MM.1S (cell line): ENCODE measurements at places on chromosomes 1 and 21.

DNA sequence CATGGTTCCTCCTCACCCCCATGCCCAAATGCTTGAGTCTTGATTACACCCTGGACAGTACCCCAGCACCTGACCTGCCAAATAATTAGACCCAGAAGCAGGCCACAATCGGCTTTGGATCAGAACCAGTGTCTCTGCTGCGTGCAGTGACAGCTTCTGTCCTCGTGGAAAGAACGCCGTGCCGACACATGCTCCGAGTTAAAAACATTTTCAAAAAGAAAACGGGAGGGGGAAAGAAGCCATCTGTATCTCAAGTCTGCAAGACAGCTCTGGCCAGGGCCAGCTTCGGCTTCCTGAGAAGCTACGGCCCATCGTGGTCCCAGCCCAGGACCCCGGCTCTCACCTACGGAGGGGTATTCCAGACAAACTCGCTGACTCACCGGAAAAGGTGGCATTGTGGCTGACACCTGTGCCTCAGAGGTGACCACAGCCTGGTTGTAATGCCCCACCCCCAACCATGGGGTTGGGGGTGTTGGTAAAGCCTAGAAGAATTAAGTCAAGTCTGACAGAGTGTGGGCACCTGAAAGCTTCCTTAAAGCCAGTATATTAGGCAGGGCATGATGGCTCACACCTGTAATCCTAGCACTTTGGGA is 25.8 kb downstream of the SSBP3 start:
- no peak for DNase-seq

DNA sequence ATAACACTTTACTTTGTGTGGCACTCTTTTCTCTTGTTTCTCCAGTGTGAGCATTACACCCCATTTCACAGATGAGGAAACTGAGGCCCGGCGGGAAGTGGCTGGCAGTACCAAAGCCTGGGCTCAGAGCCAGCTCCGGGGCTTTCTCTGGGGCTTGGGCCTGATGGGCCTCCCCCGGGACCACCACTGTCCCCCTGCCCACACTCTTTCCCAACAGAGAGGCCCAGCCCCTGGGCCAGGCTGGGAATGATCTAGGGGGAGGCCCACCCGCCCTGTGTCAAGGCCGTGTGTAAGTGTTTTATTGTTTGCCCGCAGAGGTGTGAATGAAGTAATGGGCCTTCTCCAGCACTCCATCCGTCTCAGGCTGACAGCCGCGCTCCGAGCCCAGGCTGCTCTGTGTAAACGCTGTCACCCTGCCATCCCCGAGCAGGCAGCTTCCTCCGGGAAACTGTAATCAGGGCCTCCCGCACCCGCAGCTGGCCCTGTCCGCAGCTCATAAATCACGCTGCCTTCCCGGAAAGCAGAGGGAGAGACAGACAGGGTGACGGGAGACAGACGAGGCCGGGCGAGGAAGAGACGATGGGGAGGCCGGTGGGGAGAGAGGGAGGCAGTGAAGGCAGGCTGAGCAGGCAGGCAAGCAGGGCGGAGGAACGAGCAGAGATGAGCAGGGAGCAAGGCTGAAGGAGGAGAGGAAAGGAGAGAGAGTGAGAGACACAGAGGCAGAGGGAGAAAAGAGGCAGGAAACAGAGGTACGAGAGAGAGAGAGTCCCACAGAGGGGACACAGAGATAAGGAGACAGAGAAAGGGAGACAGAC is 109.7 kb upstream of the ZBTB40 start:
- DNase-seq = no peak

- no peak for DNase-seq
Observed at GRCh38 chr1:55311057-55311641, 96.0 kb upstream of the USP24 start.

DNA sequence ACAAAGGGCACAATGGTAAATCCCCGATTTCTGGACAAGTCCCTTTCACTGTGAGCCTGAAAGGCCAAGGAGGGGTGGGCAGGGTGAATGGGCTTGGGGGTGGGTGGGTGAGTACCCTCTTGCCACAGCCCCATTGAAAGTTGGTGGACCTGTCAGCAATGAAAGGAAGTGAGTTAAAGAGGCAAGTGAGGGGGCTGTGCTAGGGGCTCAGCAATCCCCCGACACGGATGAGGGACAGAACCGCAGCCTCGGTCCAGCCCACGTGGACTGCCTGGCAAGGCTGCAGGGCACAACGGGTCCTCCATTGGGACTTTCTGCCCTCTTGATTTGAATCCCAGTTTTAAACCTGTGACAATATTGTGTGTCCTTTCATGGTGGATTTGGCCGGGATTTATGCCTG is 255.3 kb downstream of the FOXD2 start:
- no peak for DNase-seq

- no peak for DNase-seq
Observed at GRCh38 chr1:14110040-14110439, 410.1 kb downstream of the PRDM2 start.

DNA sequence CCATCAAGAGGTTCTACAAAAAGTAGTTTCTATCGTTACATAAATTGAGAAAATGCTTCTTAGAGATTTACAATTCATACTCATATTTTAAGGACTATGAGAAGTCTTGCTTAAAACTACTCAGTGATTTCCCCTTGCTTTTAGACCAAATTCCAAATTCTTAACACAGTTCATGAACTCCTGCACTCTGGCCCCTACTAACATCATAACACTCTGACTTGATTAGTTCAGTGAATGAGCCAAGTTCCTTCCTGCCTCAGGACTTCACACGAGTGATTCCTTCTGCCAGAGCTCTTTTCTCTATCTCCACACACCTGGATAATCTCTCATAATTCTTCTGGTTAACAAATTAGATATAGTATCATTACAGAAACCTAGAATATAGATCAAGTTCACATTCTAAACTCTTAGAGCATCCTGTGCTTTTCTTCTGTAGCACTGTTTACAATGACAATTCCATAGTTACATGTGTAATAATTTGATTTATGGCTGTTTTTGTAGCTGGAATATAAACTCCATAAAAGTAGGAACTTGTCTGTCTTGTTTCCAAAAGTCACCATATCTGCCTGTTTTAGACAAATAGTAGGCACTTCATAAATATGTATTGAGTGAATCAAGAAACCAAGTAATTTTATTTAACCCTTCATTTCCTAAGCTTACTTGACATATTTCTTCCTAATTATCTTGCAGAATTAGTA is 59.9 kb downstream of the NUF2 start:
- DNase-seq = no peak

DNA sequence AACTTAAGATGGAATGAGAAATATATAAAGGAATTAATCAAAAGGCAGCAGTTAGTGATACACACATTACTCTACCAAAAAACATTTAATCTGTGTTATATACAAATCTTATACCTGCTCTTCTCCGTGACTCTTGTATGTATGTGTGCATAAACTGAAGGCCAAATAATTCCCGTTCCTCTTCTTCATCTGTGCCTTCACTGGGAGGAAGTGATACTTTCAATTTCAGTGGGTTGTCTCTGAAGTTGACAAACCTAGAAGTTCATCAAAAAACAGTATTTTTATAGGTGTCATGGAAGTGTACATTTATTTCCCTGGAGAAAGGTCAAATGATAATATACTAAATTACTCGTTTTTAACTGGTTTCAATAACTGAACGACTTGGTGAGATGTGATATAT is 19.3 kb downstream of the TRMT13 start:
- DNase-seq = no peak

DNA sequence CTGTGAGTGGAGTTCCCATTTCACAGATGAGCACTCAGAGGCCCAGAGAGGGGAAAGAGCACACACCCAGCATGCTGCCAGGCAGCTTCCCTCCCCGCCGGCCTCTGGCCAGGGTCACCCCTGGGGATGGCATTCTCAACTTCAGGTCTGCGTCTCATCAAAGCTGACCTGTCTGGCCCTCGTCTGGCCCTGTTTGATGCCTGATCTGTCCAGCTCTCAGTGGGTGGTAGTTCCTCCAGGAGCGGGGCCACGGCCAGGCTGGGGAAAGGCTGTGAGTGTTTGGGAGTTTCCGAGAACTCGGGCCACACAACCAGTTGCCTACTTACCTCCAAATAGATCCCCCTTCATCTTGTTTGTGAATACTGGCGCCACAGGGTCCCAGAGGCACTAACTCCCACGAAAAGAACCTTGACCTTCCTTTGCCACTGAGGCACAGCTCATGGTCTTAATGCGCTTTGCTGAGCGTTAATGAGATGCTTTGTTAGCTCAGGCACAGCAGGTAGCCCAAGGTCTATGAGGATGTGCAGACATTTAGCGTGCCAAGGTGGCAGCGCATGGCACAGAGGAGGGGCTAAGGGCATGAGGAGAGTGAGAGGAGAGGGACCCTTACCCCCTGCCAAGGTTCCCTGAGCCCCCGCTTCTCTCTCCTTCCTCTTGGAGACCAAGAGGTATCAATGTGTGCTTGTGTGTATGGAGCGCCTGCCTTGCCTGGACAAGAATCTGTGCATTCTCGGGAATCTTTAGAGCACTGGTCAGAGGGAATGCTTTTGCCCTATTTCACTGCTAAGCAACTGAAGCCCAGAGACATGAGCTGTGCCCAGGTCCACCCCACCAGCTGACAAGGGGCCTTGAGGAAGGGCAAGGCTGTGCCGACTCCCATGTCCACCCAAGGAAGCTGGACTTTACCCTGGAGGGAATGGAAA is 61.2 kb downstream of the DISP3 start:
- DNase-seq = no peak

- DNase-seq = no peak
Observed at GRCh38 chr1:17535300-17535936, 4.1 kb upstream of the ARHGEF10L start.

- DNase-seq = no peak
Observed at GRCh38 chr1:15676688-15677661, 7.1 kb upstream of the PLEKHM2 start.

GRCh38 chr1:114081437-114082303 is 72.0 kb downstream of the SYT6 start:
- no peak for DNase-seq

DNA sequence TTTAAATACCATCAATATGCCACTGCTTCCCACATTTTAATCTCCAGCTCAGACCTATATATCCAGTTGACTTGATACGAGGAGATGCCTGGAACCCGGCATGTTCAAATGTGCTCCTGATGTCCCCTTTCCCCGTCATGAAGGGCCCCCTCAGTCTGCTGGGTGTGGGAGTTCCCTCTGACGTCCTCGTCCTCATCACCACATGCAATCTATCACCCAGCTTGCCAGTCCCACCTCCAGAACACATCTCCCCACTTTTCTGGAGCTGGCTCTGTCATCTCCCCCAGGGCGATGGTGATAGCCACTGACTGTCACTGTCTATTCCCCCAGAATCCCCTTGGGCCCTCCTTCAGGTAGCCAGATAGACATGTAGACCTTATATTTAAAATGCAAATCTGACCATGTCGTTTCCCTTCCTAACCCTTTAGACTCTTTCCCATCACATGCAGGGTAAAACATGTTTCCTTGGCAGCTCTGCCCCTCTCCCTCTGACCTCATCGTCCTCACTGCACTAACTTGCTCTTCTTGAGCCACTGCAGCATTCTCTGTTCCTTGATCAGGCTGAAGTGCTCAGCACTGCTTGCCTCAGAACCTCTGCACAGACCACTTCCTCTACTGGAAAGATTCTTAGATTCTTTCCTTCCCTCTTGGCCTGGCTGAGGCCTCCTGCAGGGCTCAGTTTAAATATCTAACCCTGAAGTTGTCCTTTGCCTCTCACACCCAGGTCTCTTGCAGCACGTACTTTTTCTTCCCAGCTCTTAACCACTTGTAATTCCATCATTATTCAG is 7.4 kb downstream of the AZIN2 start:
- peak; percentile 15 for DNase-seq

GRCh38 chr1:8055973-8056372 is 29.9 kb upstream of the ERRFI1 start:
- no peak for DNase-seq

DNA sequence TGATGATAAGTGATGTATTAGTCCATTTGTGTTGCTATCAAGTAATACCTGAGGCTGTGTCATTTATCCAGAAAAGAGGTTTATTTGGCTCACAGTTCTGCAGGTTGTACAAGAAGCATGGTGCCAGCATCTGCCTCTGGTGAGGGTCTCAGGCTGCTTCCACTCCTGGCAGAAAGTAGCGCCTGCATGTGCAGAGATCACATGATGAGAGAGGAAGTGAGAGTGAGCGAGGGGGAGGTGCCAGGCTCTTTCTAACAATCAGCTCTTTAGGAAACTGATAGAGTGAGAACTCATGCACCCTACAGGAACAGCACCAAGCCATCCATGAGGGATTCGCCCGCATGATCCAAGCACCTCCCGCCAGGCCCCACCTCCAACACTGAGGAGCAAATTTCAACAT is 2.2 kb upstream of the FHAD1 start:
- no peak for DNase-seq

GRCh38 chr1:180793451-180793850 is 119.2 kb upstream of the KIAA1614 start:
- no peak for DNase-seq

GRCh38 chr1:2089051-2089450 is 38.8 kb downstream of the PRKCZ start:
- no peak for DNase-seq

DNA sequence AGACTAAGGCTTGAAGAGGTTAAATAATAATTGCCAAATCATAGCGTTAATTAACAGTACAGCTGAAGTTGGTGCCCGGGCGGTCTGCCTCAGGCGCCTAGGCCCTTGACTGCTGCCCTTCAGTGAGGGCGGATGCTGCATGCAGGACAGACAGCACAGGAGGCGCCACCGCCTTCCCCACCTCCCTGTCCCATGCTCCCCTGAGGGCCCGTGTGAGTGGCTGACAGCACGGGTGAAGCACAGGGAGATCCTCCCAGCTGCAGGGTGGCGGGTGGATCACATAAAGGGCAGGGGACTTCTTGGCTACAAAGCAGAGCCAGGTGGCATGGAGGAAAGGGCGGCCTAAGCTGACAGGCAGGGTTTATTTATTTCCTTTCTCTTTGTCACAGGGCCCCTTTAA is 49.1 kb downstream of the DDX20 start:
- DNase-seq = no peak

DNA sequence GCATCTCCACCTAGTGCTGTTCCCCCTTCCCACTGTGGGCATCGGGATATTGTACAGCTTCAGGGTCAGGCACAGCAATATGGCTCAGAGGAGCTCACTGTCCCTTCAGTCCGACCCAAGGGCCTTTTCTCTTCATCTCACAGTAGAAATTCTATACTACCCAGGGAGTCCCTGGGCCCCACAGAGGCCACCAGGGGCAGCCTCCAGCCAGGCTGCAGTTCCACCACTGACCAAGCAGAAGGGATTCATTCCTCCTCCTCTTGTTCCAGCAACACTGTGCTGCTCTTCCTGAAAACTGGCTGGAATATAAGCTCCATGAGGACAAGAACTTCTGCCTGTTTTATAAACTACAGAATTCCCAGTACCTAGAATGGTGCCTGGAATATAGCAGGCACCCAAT is 70.5 kb downstream of the CD34 start:
- no peak for DNase-seq

- DNase-seq = no peak
Observed at GRCh38 chr1:59332983-59333382, 36.1 kb downstream of the FGGY start.

DNA sequence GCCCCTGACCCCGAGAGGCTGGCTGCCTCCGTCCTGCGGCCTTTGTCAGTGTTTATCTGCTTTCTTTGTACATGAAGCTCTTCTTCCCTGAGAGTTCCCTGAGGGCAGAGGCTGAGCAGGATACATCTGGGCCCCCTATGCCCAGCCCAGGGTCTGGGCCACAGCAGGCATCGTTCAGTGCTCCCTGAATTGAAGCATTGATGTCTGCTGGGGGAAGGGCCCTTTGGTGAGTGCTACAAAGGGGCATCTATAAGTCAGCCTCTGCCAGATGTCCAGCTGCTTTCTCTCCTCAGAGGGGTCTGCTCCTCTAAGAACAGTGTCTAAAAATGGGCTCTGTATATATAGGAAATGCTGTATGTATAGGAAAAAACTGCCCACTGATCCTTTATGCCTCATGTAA is 2.1 kb downstream of the HEYL start:
- DNase-seq = no peak
